ENCODE measurements at places on chromosomes 5 and 9.

DNA sequence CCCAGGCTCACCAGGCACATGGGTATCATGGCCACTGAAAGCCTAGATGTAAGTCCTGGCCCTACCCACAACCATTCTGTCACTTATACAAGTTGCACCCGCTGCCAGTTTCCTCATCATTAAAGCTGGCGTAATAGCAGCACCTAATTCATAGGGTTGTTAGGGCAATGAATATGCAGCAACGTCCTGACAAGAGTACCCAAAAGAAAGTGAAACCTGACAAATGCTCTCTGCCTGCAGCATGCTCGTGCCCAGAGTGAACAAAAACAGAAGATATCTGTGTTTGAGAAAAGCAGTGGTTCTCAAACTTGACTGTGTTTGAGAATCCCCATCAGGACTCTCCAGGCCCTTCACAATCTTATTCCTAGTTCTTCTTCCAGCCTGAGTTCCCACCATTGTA is 632.4 kb downstream of the SEMA5A start:
- DNase-seq: no peak

DNA sequence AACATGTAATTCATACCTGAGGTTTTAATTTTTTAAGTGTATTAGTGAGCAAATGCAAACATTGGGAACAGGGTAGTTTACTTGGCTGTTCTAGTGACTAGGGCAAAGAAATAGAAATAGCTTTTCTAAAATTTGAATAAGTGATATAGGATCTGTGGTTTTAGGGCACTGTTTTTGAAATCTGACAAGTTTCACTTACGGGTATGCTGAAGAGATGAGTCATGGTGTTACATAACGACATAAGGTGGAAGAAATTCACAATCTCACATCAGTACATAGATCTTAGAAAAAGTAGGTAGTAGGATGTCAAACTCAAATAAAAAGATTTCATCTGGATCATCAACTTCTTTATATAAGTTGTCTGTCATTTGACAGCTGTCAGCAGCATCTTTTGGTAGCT is 772.3 kb downstream of the MAT2B start:
- no peak for DNase-seq

GRCh38 chr9:16410601-16411280 is 459.7 kb downstream of the BNC2 start:
- DNase-seq: no peak

GRCh38 chr9:14423815-14424261 is 109.9 kb upstream of the NFIB start:
- DNase-seq: no peak

GRCh38 chr5:142779163-142779840 is 9.1 kb downstream of the ARHGAP26 start:
- no peak for DNase-seq

GRCh38 chr9:78064075-78064474 is 32.5 kb upstream of the GNAQ start:
- DNase-seq: no peak

DNA sequence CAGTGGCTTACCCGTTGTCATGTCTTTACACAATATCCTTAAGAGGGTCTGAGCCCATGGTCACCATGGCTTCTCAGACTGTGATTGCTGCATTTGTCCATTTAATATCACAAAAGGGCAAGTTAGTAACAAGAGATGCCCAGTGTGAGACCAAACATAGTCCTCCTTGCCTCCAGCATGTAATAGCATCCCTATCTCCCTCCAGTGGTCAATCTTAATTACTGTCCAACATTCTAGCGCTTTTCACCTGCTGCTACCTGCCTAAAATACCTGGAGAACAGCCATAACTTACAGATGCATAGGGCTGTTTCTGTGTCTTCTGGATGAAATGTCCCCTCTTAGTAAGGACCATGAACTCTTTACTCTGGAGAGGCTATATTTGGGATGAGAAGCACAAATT is 267.2 kb upstream of the DAB2 start:
- no peak for DNase-seq

DNA sequence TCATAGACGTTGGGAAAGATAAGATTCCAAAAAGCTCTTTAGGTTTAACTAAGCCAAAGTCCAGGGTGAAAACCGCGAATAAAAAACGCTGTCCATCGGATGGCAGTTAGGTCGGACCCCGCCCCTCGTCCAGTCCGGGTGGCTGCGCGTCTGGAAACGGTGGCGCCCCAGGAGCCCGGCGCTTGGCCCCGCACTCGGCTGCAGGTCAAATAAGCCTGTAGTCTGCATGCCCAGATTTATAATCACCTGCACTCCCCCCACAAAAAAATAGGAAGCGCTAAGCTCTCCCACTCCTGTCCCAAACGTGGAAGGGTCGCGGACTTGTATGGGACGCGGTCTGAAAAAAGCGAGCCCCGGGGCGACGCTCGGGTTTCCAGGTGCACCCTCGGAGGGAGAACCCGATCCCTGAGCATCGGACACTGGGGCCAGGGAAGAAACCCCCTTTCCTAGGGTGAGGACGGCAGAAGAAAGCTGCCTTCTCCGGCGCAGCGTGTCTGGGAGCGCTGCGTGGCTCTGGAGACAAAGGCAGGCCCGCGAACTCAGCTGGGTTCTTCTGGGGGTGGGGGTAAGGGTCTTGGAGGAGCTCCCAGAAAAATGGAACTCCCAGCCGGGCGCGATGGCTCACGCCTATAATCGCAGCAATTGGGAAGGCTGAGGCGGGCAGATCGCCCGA is 923 bp upstream of the ZBTB5 start:
- peak; percentile 44 for DNase-seq

DNA sequence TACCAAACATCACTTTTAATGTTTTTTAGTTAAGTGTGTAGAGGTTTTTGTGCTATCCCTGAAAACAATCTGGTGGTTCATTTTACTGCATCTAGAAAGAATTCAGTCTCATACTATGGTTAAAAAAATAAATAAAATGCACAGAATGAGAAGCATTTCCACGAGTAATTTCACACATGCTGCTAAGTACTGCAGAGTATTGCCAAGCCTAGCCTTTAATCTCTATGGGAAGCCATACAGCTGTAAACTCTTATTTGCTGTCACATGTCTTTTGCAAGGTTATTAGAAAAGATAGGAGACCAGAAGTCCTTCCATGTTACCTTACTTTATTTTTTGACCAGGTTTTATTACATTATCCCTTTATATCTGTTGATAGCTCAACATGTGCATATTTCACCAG is 37.6 kb upstream of the MAN2A1 start:
- no peak for DNase-seq

- DNase-seq: no peak
These were observed 138.3 kb downstream of the BASP1 start for GRCh38 chr5:17355586-17356346.

DNA sequence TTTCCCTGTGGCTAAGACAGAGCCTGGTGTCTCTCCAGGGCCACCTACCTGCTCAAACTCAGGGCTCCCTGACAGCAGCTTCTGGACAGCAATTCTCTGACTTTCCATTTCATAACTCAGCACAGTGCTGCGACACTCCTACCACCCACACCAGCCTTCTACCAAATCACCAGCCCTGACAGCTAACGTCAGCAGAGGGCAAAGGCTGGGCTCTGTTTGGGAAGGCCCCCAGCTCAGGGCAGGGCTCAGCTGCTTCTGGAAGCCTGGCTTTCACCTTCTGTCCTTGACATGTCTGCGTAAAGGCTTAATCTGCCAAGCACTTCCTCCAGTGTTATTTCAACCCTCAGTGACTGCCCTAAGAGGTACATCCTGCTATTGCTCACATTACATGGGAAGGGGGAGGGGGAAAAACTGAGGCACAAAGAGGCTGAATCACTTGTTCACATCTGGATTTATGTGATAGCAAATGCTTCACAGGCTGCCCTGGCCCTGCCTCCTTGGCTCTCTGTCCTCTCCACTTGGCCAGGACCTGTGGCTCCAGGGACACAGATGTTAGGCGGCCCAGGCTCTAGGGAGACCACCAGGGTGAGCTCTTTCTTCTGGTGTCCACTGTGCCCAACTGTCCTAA is 102.5 kb upstream of the PANK3 start:
- DNase-seq: peak; percentile 35

DNA sequence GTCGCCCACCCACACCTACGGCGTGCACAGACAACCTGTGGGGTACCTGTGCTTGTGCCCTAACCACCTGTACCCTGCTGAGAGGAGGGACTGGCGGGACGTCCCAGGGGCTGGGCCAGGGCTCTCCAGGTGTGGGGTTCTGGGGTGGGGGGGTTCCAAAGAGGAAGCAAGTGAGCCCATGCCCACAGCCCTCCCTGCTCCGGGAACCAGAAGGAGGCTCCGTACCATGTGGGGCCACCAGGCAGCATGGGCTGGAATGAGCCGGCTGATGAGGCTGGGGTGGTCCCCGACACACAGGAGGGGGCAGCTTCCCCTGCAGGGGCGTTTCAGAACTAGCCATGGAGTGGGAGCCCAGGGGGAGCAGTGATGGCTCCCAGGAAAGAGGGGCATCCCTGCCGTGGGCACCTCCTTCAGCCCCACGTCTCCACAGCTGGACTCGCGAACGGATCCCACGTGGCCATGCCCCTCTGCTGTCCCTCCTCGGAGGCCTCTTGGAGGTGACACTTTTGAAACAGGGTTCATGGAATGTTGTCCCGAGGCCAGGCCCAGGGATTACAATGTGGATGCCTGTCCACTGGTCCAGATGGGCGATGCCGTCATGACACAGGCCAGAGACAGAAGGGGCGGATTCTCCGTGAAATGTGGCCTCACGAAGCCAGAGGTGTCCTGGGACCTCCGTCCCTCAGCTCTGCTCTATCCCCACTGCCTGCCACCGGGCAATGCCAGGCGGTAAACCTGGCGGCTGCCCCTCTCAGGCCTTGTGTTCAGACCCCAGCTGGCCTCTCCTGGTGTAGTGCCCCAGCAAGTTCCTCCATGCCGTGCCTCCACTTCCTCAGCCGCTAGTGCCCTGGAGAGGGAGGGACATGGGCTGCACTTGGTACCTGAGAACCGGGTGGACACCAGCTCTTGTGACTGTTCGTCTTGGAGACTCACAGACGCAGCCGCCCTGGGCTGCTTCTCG is 33.6 kb upstream of the IRX4 start:
- DNase-seq: no peak

GRCh38 chr9:126383406-126384046 is 56.9 kb downstream of the MVB12B start:
- DNase-seq: no peak

- no peak for DNase-seq
These were observed 1.2 kb downstream of the USP20 start for GRCh38 chr9:129836311-129837007.

DNA sequence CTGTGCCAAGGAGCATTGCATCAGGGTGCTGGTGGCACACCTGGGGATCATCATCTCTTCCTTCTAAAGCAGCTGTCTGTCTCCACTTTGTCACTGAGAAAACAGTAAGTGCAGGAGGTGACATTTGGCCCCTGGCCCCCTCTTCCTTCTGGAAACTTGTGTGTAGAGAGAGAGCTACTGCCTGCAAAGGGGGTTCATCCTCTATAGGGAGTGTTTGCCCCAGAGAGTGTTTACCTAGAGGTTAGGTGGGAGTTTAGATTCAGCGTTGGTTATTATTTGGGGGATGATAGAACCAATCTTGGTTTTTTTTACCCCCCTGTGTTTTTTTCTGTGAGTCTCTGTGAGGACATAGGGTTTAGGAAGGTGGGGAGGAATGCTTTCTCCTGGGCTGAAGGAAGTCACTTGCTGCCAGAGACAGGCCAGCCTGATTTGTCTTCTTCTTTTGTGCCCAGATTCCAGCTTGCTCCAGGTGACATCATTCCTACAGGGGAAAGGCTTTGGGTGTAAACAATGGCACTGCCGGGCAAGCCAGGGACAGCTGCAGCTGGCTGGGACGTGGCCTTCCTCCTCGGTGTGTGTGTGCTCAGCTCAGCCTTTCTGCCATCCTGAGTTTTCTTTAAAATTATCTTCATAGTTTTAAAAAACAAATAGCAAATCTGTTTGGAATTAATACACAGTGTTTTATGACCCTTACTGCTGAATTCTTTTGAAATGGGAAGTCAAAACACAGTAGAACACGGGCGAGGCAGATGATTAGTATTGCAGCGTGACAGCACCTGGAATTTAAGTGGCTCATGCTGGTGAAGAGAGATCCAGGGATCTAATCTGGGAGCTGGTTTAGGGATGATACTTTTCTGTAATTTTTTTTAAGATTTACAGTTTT is 24.5 kb downstream of the PRRC2B start:
- peak; percentile 60 for DNase-seq

DNA sequence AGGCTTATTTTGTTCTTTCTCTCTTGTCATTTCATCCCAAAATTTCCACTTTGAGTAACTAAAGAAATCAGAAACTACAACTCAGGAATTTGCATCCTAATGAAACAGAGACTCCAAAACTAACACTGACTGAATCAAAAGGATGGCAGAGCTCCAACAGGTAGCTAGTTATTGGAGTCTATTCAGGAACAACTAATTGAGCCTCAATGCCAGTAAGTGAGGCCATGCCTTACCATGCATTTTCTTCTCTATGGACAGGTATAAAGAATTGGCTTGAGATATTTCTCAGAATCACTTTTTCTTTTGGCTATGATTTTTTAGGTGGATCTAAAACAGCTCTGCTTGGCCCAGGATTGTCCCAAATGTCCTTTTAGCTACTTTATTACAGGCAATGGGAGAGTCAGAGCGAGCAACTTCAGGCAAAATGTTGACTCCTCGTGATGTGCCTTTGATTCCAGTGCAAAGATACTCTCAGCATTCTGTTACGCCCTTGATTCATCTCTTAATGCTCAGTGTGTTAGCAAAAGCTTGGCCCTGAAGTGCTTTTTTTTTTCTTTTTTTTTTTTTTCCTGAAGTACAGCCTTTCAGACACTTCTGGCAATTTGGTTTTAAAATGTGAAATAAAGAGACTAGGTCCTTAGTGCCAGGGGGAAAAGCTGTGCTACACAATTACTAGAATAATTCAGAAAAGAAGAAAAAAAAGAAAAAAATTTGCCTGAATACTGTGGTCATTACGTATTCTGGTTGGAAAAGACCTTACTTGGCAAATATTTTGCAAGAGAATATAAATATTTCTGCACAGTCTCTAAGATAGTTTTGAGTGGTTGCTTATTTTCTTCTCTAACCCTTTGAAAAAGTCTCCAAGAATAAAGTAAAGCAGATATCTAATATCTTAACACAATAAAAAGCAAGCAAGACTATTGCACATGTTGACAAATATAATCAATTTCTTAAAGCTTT is 423.7 kb downstream of the ANXA1 start:
- no peak for DNase-seq

DNA sequence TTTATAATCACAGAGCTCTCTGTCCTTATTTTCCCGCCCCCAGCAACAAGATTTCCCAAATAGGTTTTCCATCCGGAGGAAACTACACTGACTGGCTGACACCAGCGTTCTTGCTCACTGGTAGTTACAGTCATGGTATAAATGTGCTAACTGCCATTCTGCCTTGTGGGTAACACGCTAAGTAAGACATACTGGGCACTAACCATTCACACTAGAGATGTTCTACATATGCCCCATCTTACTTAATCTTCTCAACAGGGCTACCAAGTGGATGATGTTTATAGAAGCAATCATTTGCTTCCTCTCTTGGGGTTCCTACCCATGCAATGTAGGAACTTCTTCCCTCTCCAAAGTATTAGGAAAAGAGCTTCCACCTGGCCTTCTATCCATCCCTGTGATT is 111.5 kb downstream of the SUSD1 start:
- DNase-seq: no peak

DNA sequence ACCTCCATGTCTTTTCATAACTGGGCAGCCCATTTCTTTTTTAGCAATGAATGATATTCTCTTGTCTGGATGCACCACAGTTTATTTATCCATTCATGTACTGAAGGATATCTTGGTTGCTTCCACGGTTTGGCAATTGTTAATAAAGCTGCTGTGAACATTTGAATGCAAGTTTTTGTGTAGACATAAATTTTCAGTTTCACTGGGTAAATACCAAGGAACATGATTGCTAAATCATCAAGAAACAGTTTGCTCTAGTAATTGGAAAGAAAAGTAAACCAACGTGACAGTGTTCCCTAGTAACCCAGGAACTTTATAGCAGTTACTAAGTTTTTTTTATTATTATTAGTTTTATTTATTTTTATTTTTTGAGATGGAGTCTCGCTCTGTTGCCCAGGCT is 100.4 kb downstream of the VPS13A start:
- DNase-seq: no peak
